ENCODE measurements at places on chromosomes 3 and 15. TPM values are rescaled to one million over a fixed set of nuclear protein-coding genes. Genes with fewer than 3 reads are reported as not detected.

The RAB6B gene
- total RNA-seq, result 1.9 TPM

GRCh38 chr3:193573403-193574191 lies 18.9 kb upstream of the ATP13A4 start:
- no peak for DNase-seq

The TGM4 gene
- 0.14 TPM for total RNA-seq

The CCDC12 gene
- total RNA-seq, result 22.7 TPM

The NME9 gene
- not detected for total RNA-seq

GRCh38 chr15:55820043-55820442 lies 77.1 kb upstream of the PRTG start:
- no peak for DNase-seq

- DNase-seq, result no peak
Observed at GRCh38 chr15:67098768-67099282, 33.4 kb downstream of the SMAD3 start.

The FGF12 gene
- 1.2 TPM for total RNA-seq

DNA sequence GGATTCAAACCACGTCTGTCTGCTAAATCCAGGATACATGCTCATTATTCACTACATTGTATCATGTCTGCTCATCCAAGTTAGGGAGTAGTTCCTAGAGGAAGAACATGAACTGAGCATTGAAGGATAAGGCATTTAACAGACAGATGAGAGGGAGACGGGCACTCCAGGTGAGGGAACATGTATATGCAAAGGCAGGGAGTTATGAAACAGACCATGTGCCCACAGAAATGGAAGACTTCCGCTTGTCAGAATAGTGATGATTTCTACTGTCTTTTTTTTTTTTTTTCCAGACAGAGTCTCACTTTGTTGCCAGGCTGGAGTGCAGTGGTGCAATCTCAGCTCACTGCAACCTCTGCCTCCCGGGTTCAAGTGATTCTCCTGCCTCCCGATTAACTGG lies 5.0 kb upstream of the NDUFAF1 start:
- no peak for DNase-seq

DNA sequence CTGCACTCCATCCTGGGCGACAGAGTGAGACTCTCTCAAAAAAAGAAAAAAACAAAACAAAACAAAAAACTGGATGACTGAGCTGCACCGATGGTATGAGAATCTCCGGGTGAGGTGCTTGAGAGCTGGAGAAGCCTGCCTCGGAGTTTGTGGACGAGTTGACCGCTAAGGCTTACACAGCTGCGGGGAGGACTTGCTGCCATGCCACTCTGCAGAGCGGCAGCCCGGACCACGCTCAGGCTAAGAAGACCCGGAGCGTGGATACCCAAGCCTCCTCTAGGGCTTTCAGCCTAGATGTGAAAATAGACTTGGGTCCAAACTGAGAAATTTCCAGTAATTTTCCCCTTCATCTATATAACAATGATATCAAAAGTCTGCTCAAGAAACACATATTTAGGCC lies 16.0 kb downstream of the NRROS start:
- DNase-seq, result no peak

GRCh38 chr3:64892671-64893309 lies 205.0 kb upstream of the ADAMTS9 start:
- no peak for DNase-seq

DNA sequence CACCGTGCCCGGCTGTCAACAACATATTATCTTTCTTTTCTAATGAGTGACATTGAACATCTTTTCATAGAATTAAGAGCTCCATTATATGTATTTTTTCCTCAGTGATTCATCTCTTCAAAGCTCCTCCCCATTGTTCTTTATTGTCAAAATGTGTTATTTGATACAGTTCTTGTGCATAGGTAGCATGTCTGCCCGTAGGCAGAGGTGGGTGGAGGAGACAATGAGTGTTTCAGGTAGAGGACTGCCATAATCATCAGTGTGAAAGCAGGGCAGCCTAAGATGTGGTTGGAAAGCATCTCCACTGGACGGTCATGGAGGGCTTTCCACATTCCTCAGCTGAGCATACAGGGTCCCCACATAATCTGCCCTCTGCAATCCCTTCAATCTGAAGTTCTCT lies 452.0 kb upstream of the MCTP2 start:
- no peak for DNase-seq

DNA sequence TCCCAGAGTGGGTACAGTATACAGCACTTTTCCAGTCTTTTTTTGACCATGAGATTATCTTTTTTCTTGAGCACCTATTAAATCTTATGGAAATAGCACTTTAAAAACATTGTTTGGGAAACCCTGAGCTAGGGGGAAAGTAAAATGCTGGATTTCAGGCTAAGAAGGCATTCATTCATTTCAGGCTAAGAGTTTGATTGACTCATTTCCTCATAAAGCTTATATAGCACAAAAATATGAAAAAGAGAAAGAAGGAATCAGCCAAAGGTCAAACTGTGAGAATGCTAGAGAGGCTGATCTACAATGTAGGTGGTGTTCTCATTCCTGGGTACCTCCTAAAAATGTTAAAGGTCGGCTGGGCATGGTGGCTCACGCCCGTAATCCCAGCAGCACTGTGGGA lies 10.5 kb downstream of the TTC23 start:
- DNase-seq, result peak; percentile 22

The CASR gene
- not detected for total RNA-seq

DNA sequence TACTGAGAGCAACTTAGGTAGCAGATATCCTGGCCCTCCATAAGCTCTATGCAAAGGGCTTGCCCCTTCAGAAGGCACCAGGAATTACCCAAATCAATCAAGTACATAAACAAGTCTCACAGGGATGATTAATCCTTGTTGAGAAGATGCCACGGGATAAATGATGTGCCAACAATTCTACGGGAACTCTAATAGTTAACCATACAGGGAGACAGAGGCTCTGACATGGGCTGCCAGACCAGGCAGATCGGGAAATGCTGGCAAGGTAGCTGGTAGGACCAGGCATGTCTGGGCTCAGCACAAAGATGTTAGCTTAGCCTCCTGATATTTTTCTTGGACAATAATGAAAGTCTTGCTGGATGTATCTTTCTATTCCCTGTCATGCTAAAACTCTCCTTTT lies 249.3 kb upstream of the THBS1 start:
- no peak for DNase-seq

GRCh38 chr3:185912929-185913901 lies 24.6 kb downstream of the TRA2B start:
- DNase-seq, result no peak

GRCh38 chr15:48416301-48416700 lies 85.1 kb downstream of the DUT start:
- no peak for DNase-seq

The SERINC4 gene
- not detected for total RNA-seq

The CCDC51 gene
- 18.0 TPM for total RNA-seq

The TSC22D2 gene
- 7.0 TPM for total RNA-seq

DNA sequence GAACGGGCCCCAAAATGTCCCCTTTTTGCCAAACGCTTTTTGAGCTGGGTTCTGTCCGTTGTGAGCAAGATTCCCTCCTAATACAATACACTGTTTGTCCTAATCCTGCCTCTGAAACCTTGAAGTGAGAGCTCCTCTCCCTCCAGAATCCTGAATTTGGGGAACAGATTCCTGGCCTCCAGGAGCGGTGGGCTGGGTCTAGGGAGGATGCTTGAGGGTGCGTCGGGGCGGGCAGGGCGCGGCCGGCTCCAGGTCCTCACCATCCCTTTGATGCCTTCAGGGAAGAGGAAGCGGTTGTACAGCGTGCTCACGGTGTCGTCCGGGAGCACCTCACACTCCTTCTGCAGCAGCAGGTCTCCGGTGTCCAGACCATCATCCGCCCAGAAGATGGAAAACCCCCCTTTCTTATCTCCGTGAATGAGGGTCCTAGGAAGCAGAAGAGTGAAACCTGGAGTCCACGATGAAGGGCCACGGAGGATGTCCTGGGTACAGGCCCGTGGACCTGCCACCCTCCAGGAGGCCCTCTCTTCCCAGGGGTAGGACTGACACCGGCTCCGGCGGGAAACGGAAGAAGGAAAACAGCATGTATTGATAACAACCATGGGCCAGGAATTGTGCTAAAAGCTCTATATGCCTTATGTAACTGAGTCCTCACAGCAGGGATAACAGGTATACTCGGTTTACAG lies 23.2 kb downstream of the ALDH1L1 start:
- no peak for DNase-seq

- DNase-seq, result no peak
Observed at GRCh38 chr3:61353382-61353781, 102.1 kb upstream of the FHIT start.

DNA sequence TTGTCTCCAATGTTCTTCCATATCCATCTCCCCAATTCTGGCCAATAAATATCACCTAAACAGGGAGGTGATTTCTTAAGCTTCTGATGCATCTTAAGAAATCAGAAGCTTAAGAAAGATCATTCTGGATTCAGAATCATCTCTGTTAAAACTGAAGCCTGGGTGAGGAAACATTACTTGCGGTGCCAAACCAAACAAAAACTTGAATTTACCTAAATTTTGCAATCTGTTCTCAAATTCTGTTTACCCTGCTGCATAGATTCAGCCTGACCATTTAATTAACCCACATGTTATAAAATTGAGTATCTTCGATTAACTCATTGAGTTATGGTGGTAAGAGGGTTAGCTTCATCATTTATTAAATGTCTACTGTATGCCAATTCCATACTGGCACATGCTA lies 204.4 kb upstream of the ZNF385D start:
- DNase-seq, result no peak

DNA sequence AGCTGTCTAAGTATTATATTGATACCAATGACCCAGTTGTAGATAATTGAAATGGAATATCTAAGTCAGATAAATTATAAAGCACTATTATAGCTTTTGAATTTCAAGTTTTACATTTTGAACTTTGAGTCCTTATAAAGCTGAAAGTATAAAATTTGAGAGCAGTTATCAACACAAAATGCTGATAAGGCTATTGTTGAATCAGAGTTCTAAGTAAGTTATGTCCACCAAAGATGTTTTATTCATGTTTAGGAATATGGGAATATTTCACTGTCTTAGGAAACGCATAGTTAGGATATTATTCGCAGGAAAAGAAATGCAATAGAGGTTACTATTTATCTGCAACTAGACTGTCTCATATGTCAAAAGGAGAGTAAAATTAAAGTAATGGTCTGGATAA lies 29.4 kb downstream of the ZPLD1 start:
- no peak for DNase-seq

The LINS1 gene
- 12.7 TPM for total RNA-seq

- DNase-seq, result no peak
Observed at GRCh38 chr3:126551839-126552687, 6.7 kb downstream of the C3orf22 start.

DNA sequence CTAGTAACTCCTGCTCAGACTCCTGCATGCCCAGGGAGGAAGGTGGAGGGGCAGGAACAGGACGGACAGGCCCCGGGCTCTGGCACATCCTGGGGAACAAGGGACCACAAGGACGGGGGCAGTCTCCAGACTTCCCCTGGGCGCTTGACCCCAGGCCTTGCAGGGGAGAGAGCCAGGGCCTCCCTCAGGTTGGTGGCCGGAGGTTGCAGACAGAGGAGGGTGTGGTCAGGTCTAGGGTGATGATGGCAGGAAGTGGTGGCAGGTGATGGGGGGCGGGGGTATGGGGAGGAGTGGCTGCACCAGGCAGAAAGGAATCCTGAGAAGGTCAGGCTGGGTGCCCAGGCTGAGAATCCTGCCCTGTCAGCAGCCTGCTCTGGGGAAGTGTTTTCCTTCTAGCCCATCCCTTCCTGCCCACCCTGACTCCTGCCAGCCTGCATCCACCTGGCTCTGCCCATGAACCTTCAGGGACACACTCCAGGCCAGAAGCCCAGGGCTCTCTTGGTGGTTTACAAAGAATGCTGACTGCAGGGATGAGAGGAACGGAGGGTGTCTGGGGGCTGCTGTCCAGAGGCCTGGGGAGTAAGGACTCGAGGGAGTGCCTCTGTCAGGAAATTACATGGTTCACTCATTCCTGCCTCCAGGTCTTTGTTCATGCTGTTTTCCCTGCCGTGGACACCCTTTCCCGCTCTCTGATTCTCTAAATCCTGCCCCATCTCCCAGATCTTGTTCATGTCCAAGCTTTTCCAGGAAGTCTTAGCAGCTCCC lies 15.8 kb downstream of the LOXL1 start:
- DNase-seq, result no peak

GRCh38 chr15:69557707-69558409 lies 105.2 kb downstream of the RPLP1 start:
- no peak for DNase-seq

DNA sequence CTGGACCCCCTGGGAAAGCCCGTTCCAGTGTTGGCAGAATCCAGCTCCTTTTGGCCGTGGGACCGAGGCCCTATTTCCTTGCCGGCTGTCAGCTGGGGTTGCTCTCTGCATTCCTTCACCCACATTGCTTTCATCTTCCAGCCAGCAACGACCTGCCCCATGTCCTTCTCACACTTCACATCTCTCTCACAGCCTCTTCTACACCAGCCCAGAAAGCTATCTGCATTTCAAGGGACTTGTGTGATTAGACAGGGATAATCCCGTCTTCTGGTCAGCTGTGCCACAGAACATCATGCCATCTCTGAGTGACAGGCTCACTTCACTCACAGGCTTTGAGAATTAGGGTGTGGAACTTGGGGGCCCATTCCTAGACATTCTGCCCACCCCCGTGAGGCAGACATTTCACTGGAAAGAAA lies 16.4 kb downstream of the EFCC1 start:
- DNase-seq, result no peak

The PAK6 gene
- not detected for total RNA-seq

DNA sequence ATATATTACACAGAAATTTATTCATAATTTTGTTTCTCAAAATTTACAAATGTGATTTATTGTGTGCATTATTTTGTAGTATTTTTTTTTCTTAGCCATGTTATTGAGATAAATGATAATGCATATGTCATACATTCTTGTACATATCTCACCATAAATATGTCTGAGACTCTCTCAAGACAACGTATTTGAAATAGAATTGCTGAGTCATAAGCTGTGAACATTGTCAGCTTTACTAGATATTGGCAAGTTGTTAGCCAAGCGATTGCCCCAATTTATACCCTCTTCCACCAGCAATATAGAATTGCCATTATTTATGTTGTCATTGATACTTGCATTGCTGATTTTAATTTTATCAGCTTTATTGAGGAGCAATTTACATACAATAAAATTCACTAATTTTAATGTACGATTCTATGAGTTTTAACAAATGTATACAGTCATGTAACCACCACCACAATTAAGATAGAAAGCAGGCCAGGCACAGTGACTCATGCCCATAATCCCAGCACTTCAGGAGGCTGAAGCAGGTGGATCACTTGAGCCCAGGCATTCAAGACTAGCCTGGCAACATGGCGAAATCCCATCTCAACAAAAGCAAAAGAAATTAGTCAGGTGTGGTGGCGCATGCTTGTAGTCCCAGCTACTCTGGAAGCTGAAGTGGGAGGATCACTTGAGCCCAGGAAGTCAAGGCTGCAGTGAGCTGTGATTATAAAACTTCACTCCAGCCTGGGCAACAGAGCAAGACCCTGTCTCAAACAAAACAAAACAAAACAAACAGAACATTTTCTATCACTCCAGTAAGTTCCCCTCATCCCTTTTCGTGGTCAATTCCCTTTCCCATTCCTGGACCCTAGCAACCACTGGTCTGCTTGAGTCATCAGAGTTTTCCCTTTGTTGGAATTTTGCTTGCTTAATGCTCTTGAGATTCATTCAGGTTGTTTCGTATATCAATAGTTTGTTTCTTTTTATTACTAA lies 373.1 kb downstream of the MFSD1 start:
- DNase-seq, result no peak

GRCh38 chr3:17743658-17743995 lies 1.2 kb upstream of the TBC1D5 start:
- DNase-seq, result no peak

All from dermis blood vessel endothelial cell (primary cell).